ENCODE measurements at places on chromosomes 3 and 15. TPM values are rescaled to one million over a fixed set of nuclear protein-coding genes. Genes with fewer than 3 reads are reported as not detected.

PFN2 gene
- polyA plus RNA-seq: 1.9 TPM

SPPL2A gene
- 90.0 TPM for polyA plus RNA-seq

PARP14 gene
- polyA plus RNA-seq: 5.9 TPM

SERPINI2 gene
- polyA plus RNA-seq: not detected

NUP210 gene
- 42.4 TPM for polyA plus RNA-seq

Data from naive B cell (primary cell).